ENCODE measurements at places on chromosomes 7 and 10.

- DNase-seq: no peak
These were observed 33.6 kb upstream of the UTF1 start for GRCh38 chr10:133196221-133196915.

DNA sequence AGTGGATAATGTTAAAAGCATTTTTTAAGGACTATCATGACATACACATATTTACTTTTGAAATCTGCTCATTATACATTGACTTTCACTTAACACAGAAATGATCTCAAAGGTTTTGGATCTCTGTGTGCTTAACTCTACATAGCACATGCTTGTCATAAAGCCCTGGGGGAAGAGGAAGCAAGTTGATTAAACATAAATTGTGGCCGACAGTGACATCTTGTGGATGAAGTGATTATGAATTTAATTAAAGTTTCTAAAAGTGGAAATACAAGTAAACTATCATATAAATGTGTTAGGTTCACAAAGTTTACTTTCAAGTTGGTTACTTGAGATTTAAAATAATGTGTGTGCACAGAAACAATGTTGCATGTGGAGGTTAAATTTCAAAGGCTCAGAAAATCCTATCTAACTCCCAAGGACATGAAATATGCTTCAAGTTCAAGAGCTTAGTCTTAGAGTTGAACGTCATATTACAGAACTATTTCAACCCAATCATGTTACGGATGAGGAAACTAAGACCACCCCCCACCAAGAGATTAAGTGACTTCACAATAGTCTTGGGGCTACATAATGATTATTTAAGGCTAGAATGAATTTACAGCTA is 1247.8 kb downstream of the GATA3 start:
- no peak for DNase-seq

GRCh38 chr10:121823993-121824463 is 103.8 kb downstream of the ATE1 start:
- no peak for DNase-seq

DNA sequence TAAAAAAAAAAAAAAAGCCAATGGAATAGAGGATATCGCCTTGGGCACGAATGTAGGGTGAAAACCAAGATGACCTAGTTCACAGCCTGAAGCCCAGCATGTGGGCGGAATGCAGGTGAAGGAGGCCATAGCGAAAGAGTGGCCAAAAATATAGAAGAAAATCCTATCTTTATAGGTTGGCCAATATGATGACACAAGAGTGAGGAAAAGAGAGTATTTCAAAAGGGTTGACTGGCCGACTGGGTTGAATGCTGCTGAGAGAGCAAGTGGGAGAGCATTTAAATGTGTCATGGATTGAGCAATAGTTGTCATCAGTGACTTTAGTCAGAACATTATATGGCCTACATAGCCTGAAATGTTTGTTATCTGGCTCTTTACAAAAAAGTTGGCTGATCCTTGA is 17.2 kb upstream of the GLI3 start:
- DNase-seq: no peak

DNA sequence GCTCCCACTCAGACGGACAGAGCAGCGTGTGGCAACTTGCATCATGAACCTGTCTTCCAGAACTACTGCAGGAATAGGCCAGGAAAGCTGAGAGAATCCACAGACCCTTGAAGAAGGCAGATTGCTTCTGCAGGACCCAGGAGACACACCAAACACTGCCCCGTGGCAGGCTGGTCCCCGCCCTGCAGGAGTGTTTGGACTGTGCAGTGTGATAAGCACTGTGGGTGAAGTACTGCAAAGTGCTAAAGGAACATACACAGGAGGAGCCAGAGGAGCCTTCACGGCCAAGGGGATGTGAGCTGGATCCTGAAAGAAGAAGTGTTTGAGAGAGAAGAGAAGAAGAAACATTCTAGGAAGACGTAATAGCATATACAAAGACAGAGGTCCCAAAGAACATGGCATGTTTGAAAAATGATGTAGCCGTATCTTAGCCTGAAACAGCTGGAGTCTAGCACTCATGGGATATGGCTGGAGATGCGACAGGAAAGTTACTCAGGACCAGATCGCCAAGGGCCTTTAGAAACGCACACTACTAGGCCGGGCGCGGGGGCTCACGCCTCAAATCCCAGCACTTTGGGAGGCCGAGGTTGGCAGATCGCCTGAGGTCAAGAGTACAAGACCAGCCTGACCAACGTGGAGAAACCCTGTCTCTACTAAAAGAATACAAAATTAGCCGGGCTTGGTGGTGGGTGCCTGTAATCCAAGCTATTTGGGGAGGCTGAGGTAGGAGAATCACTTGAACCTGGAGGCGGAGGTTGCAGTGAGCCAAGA is 96.9 kb upstream of the RHEB start:
- no peak for DNase-seq

GRCh38 chr10:91088300-91089140 is 131.9 kb upstream of the PCGF5 start:
- DNase-seq: no peak

DNA sequence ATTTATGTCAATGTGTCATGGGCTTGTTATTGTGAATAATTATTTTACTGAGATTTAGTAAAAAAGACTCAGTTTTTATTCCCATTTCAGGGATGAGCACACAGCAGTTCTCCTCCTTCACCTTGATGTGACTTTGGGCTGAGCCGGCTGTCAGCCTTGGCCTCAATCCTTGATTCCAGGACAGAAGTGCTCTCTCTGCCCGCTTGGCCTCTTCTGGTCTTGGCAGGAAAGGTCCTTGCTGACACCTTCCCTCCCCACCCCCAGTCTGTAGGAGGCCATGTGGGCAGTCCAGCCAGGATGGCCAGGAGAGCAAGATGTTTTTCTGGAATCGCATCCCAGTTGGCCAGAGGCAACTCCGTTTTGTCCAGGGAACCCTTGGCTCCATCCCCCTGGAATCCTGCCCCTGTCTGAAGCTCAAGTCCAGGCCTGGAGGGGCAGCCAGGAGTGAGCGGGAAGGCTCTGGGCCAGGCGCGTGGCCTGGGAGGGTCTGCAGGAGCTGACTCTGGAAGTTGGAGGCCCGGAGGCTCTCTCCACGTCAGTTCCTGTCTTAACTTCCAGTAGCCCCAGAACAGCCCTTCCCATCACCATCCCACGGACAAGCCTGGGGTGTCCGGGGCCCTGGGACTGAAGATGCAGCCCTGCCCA is 100.9 kb downstream of the PDGFA start:
- no peak for DNase-seq

- no peak for DNase-seq
These were observed 669.8 kb upstream of the POT1 start for GRCh38 chr7:125599387-125599786.

DNA sequence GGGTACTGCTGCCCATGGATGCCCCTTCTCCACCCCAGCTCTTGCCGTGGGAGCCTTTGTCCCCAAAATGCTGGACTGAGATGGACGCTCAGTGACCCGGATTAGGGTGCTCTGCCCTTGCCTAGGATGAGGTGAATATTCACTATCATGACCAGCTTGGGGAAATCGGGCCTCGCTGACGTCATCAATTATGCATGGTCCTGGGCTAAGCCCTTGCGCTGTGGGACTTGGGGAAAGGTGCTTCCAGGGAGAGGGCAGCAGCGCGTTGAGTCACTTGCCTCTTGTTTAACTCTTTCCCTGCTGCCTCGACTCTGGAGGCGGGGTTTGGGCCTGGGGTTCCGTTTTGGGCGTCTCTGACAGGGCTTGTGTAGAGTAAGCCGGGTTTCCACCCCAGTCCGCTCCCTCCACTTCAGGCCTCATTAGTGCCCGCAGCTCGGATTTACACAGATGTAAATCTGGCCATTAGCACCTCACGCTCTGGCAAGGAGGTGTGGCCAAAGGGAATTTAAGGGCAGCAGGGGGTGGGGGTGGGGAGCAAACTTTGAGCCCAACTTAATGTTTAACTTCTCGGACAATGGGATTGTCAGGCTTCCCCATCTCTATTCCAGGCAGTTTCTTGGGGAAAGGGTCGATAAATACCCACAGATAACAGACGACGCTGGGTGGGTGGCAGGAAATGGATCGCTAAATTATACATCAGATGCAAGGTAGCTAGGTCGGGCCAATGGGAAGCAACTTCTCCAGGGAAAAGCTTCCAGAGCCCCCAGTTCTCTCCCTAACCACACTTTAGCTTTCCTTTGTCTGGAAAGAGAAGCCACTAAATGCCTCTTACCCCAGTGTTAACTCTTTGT is 51.3 kb upstream of the TCF7L2 start:
- no peak for DNase-seq

GRCh38 chr10:75035975-75036708 is 75.3 kb upstream of the SAMD8 start:
- DNase-seq: no peak

DNA sequence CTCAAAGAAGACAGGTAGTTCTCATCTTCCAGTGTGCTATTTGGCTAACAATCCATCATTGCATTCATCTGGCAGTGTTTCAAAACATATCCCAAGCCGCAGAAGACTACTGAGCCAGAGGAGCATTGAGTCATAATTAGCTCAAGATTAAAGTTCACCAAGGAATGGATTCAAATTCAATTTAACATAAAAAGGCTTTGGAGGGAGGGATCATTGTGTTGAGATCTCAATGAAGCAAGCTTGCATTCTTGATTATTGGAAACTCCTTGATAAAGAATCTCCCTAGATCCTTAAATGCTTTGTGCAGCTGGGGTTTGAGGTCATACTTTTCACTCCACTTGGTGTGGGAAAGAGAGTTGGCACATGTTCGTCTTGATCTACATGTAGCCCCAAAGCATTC is 142.8 kb upstream of the SEMA3A start:
- no peak for DNase-seq

- no peak for DNase-seq
These were observed 58.9 kb upstream of the FOXI2 start for GRCh38 chr10:127678091-127678490.

DNA sequence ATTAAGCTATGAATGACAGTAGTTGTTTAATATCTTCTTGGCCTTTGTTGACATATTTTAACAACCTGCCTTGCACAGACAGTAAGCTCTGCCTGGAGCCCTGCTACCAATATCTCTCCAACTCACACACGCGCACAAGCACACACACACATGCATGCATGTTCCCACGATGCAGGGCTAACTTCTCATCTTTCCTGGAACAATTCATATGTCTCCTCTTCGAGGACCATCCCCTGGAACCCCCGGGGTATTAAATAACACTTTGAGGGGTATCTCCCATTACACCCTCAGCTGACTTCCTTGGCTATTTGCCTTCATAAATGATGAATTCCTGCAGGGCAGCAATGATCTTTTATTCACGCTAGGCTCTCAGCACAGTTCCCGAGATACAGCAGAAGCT is 258.0 kb downstream of the TRIL start:
- DNase-seq: no peak

- no peak for DNase-seq
These were observed 24.9 kb upstream of the STK17A start for GRCh38 chr7:43557831-43558495.

Measured in NCI-H2107 (cell line).